ENCODE measurements at places on chromosomes 3 and 15.

GRCh38 chr3:19348941-19349564 is 200.7 kb downstream of the KCNH8 start:
- peak; percentile 54 for DNase-seq

DNA sequence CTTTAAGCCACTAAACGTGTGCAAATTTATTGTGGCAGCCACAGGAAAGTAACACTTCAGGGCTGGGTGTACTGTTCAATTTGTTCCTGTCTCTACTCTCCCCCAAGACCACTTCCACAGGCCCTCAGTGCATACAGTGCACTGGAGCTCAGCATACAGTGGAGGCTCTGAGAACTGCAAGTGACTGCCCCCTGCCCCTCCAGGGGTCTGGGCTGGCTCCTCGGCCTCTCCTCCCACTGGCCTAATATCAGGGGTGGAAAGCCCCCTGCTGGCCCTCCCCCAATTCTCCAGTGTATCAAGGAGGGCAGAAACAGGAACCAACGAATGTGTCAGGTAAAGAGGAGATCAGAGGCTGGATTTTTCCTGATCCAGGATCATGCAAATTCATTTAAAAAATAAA is 19.9 kb upstream of the HEG1 start:
- no peak for DNase-seq

DNA sequence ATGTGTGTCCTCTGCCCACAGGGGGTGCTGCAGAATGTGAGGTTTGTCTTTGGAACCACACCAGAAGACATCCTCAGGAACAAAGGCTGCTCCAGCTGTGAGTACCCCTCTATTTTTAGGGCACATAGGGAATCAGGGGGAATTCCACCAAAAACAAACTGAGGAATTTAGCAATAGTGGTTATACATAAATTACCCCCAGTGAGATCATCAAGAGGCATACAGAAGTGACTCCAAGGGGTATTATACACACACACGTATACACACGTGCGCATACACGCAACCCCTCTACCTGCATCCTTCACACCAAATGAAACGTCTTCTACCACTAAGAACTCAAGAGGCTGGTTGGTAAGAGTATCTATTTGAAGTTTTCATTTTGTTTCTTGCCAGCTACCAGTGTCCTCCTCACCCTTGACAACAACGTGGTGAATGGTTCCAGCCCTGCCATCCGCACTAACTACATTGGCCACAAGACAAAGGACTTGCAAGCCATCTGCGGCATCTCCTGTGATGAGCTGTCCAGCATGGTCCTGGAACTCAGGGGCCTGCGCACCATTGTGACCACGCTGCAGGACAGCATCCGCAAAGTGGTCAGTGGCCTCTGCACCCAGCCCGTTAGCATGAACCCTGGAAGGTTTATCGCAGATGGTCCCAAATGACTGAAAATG is 2.9 kb downstream of the THBS1 start:
- DNase-seq = peak; percentile 49

- DNase-seq = peak; percentile 68
Measured at GRCh38 chr15:50109076-50109987, 9.7 kb downstream of the ATP8B4 start.

- DNase-seq = no peak
Measured at GRCh38 chr15:64144565-64145281, 6.8 kb upstream of the SNX22 start.

- no peak for DNase-seq
Measured at GRCh38 chr3:72152551-72153476, 367.9 kb upstream of the PROK2 start.

DNA sequence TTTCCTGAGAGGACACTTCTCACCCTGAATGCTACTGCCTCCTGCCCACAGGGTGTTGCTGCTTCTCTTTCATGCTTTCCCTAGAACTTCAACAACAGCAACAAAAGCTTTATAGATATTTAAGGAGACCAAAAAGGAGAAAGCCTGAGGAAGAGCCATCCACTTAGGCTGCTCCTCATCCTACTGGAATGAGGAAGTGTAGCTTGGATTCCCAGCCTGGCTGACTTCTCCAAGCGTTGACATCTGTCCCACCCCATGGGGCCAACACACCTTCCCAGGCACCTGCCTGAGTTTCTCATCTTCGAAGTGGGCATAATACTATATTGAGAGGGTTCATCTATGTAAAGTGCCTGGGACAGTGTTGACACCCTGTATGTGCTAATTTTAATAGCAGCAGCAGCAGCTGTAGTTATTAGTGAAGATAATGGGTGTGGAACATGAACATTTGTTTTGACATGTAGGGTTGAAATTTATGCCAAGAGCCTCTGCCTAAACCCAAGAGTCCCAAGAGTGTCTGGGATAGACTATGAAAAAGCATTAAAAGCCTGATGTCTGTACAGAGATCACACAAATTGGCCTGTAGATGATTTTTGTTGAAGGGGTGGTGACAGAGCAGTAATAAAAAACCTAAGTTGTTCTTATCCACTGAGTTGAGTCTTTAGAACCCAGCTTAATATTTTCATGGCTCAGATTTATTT is 96.5 kb upstream of the PIAS1 start:
- DNase-seq = no peak

DNA sequence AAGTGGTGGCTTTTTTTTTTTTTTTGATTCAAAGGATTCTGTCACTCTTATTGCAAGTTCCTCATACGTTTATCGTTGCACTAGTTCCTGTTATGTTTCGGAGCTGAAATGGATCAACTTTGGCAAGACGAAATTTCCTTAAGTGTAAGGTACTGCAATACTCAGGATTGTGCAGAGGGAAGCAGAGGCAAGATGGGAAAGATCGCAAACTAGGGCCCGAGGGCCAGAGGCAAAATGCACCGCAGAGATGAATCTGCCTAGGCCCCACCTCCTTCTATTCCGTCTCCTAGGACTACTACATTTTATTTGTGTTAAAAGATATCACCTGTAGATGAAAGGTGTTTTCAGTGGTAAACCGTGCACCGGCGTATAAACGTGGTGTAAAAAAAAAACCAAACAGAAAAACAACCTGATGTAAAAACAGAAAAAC is 331 bp downstream of the RNU6-1 start:
- DNase-seq = peak; percentile 31

- DNase-seq = no peak
Measured at GRCh38 chr3:197006860-197007259, 22.8 kb downstream of the MELTF start.

DNA sequence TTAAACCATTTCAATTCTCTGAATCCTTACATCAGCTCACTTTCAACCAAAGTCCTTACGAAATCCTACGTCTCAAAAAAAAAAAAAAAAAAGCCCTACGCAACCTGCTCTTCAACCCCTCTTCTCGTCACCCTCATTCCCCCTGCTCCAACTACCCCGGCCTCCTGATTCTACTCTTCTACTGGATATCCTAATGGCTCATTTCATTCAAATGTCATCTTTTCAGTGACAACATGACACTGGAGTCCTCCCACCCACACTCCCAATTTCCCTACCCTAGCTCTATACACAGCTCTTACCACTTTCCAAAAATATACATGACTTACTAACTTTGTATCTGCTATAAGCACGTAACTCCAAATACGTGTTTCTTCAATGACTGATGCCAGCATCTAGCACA is 11.5 kb downstream of the UBP1 start:
- DNase-seq = no peak

DNA sequence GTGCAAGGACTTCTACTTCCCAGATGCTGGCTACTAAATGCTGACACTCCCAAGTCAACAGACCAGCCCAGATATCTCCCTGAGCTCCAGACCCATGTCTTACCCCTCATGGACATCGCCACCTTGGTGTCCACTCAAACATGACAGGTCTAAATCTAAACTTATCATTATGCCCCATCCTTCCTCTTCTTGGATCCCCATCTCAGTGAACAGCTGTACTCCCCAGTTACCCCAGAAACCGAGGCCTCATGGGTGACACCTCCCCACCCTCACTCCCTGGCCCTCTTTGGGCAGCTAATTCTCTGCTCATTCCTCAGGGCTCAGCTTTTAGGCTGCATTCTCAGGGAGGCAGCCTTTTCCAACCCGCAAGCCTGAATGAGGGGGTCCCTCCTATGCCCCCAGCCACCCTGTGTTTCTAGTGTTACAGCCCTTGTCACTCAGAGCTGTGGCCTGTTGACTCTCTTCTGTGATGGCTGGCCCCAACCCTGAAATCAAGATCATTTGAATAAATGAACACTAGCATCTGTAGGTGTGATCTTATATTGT is 5.4 kb downstream of the EHD4 start:
- DNase-seq = no peak

GRCh38 chr3:31945738-31946052 is 35.4 kb downstream of the OSBPL10 start:
- no peak for DNase-seq

- no peak for DNase-seq
Measured at GRCh38 chr3:8625991-8626390, 18.6 kb downstream of the SSUH2 start.
